ENCODE measurements at places on chromosomes 2 and 18.

- no peak for DNase-seq
Observed at GRCh38 chr2:120118471-120118870, 104.7 kb downstream of the TMEM185B start.

GRCh38 chr2:155223781-155224406, 525.4 kb downstream of the KCNJ3 start:
- peak; percentile 5 for DNase-seq

- DNase-seq: no peak
Observed at GRCh38 chr18:44914028-44914427, 233.3 kb downstream of the SETBP1 start.

DNA sequence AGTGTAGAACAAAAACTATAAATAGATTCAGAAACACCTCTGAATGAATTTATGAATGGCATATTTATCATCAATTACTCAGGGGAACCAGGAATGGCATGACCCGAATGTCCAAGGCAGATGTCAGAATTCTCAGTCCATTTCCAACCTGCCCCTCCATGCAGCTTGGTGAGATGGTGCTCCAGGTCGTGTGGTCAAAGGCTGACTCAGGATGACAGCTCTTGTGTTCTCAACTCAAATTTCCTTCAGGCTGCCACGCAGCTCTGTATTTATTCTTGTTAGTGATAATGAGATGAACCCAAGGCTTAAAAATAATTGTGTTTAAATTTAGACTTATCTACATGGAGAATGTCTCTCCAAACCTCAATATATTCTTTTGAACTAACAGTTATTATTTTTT, 146.9 kb downstream of the METTL4 start:
- no peak for DNase-seq

- no peak for DNase-seq
Observed at GRCh38 chr2:233760043-233760442, at the start of gene UGT1A1. UGT1A1 (plus strand) TSS chr2:233760270; CDS start chr2:233760288, 18 bp downstream.

GRCh38 chr2:143132355-143132754, 3.1 kb downstream of the ARHGAP15 start:
- peak; percentile 37 for DNase-seq

- no peak for DNase-seq
Observed at GRCh38 chr2:130849896-130850787, 13.4 kb downstream of the ARHGEF4 start.

- no peak for DNase-seq
Observed at GRCh38 chr2:205770577-205770976, 88.3 kb downstream of the NRP2 start.

DNA sequence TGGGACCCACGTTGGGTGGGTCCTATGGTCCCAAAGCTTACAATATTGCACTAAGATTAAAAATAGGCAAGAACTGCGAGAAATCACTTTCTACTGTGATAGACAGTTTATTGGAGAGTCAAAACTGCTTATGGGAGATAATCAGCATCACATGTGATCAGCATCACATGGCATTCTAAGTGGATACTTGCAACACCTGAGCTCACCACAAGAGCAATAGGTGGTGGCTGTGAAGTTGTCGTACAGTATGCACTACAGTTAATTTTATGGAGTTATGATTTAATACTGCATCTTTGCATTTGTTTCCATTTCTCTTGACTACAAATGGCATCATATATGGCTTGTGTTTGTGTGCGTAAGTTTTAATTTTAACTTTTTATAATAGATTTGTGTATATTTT, 11.6 kb downstream of the PNO1 start:
- no peak for DNase-seq

Data from MV-4-11 (cell line).